ENCODE measurements at places on chromosomes 4 and X.

- DNase-seq = no peak
Observed at GRCh38 chr4:76752861-76753501, 145.0 kb downstream of the SOWAHB start.

DNA sequence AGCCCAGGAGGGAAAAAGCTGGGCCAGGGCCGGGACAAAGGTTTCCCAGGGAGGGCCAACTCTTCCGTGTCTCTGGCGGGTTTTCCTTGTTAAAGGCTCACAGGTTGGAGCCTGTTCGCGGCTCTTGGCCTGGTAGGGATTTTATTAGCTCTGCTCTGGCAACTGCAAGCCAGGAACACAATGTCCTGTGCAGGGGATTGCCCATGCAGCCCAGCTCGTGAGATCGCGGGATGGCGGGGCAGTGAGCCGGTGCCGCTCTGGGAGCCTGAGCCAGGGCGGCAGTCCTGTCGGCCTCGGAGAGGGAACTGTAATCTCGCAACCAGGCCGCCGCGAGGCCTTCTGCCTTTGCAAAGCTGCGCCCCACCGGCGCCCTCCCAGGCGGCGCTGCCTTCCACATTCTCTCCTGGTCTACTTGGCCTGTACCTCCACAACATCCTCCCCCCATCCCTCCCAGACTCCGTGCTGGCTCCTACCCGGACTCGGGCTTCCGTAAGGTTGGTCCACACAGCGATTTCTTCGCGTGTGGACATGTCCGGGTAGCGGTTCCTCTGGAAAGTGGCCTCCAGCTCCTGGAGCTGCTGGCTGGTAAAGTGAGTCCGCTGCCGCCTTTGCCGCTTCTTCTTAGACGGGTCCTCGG lies 2.1 kb downstream of the PITX2 start:
- DNase-seq = no peak

DNA sequence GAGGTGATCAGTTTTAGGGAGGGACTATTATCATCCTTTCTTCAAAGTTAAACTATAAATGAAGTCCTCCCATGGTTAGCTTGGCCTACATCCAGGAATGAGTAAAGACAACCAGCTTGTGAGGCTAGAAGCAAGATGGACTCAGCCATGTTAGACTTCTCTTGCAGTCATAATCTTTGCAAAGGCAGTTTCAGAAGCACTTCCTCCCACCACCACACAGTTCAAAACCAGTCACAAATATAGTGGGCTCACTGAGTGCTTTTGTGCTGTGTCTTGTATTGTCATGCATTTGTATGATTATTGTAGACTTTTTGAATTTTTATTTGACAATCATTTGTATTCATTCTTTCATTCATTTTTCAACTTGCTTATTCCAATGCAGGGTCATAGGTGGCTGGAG lies 204.5 kb downstream of the ZNF674 start:
- no peak for DNase-seq

GRCh38 chr4:37839426-37839825 lies 12.9 kb downstream of the PGM2 start:
- no peak for DNase-seq

GRCh38 chr4:8164194-8164565 lies 5.6 kb upstream of the ABLIM2 start:
- no peak for DNase-seq

GRCh38 chr4:16253127-16253960 lies 27.1 kb upstream of the TAPT1 start:
- DNase-seq = no peak

DNA sequence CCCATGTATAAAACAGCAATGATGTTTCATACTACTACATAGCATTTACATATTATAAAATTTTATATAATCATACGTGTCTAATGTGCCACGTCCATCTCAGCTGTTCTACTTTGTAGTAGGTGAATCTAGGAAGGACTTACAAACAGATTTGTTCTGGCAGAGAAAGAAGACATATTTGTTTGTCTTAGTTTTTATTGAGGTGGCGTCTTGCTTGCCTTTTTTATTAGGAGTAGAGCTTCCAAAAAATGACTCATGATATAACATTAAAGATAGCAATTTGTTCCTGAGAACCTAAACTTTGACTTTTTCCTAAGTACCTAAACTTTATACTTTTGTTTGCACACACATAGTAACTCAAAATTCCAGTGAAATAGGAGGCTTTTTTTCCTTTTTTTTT lies 64.6 kb downstream of the CLDN22 start:
- no peak for DNase-seq

- no peak for DNase-seq
Observed at GRCh38 chr4:139330283-139330682, 28.0 kb upstream of the NDUFC1 start.

GRCh38 chr4:108383157-108383556 lies 214.4 kb upstream of the LEF1 start:
- DNase-seq = no peak

GRCh38 chr4:114811564-114812301 lies 213.1 kb downstream of the UGT8 start:
- DNase-seq = no peak

GRCh38 chr4:171524903-171525302 lies 288.3 kb upstream of the GALNTL6 start:
- no peak for DNase-seq

DNA sequence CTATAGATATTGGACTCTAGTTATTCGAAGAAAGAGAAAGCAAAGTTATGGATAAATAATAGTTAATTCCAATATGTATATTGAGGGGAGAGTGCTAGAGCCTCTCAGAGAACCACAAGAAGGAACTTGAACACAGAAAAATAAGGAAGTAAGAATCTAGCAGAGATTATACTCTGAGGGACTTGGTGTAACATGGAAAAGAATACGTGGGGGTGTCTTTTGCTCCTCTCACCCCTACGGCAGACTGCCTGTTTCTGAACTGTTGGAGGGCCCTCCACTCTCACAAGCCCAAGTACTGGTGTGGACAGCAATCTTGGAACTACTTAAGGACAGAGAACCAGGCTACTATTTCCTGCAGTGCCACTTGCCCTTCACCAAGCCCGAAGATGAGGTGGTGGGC lies 1174.4 kb upstream of the PCDH10 start:
- no peak for DNase-seq

DNA sequence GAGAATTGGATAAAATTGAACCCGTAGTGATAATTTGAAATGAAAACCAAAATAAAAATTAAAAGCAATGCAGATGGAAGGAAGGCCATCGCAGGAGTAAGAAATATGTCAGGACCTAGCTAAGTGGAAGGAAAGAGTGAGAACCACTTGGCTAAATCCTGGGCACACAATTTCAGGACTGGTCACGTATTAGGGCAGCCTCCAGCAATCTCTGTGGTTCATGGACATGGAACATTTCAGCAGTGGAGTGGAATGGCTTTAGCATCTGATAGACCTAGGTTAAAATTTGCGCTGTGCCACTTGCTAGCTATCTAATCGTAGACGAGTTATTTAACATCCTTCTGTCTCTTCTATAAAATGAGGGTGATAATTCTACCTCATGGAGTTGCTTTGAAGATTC lies 71.1 kb downstream of the DCK start:
- DNase-seq = no peak

GRCh38 chr4:128670513-128670912 lies 139.0 kb upstream of the JADE1 start:
- DNase-seq = no peak

DNA sequence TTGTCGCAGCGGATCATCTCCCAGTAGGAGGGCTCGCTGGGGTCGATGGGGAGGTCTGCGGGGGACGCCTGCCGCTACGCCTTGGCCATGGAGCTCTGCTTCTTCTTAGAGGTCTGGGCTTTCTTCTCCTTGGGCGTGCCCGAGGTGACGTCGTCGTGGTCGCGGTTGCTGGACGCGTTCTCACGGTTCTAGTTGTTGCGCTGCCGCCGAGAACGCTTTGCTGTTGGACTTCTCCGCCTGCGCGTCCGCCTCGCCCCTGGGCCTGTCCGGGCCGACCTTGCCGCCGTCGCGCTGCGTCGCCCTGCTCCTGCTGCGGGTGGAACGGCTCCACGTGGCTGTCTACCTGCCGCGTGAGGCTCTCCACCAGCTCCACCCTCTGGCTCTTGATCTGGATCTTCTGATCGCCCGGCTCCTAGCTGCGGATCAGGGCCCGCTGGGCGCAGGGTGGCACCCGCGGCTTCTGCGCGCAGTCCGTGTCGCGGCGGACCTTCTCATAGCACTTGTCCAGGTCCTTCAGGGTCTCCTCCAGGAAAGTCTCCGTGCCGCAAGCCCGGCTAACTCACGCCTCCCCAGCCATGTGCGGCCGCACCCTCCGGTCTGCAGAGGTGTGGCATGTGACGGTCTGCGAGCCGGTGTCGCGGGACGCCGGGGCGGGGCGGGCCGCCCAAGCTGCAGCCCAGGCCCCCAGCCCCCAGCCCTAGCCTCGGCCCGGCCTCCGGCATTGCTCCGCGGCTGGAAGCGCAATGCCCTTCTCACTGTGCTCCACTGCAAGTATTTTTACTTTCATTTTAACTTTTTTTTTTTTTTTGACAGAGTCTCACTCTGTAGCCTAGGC lies 40.5 kb upstream of the OGT start:
- peak; percentile 39 for DNase-seq

GRCh38 chr4:173489514-173489913 lies 40.5 kb downstream of the HAND2 start:
- DNase-seq = no peak

DNA sequence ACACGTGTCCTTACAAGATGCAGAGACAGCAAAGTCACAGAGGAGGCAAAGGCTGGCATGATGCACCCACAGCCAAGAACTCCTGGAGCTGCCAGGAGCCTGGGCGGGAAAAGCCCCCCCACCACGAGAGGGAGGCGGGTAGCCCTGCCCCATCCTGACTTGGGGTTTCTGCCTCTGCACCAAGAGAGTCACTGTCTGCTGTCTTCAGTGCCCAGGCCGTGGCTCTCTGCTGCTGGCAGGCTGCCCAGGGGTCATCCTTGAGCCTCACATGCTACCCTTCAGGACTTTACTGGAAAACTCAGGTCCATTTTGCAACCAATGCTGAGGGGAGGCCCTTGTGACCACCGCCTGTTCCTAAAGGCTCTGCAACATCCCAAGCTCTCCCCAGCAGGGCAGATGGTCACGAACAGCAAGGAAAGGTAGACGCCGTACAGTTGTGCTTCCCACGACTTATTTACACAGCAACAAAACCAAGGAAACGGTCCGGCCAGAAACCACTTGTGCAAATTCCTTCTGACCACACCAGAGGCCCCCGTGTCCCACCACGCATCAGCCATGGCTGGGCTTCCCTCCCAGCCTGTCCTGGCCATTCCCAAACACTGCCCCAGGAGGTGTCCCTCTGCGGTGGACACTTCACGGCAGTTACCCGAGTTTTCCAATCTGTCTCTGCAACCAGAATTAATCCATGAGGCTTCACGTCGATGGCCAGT lies 56.9 kb downstream of the ACOX3 start:
- no peak for DNase-seq

DNA sequence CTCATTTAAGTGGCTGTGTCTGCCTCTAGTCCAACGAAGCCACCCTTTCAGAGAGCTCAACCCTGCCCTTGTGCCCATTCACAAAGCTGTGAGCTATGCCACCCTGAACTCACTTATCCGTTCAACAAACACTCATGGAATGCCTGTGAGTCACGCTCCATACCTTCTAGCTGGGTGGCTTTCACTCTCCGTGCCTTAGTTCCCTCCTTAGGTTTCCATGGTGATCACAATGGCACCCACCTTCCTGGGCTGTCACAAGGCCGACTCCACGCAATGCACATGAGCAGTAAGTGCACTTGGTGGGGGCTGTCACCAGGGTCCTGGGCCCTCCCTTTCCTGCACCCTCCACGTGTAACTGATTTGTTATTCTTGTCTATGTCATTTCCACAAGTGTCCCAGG lies 37.2 kb upstream of the PPP2R2C start:
- no peak for DNase-seq

- no peak for DNase-seq
Observed at GRCh38 chr4:31580843-31581242, 860.7 kb downstream of the PCDH7 start.

DNA sequence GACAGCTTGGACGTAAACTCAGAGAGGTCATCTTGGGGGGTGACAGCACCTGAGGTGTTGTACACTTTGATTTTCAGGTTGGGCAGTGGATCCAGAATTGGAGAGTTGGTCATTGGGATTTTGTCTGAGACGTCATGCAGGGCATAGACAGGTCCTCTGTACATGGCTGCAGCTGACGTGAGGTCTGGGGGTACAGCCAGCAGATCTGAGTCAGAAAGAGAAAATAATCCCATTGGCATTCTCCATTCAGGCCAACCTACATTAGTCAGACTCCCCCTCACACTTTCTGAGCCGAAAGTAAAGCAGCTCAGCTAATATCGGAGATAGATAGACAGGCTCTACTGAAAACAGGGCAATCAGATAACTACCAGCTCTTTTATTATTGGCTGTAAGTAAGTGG lies 329.7 kb downstream of the UNC5C start:
- DNase-seq = no peak

- DNase-seq = no peak
Observed at GRCh38 chr4:108596344-108596743, 24.0 kb upstream of the RPL34 start.

GRCh38 chr4:184399512-184399908 lies 74.8 kb downstream of the IRF2 start:
- DNase-seq = no peak

DNA sequence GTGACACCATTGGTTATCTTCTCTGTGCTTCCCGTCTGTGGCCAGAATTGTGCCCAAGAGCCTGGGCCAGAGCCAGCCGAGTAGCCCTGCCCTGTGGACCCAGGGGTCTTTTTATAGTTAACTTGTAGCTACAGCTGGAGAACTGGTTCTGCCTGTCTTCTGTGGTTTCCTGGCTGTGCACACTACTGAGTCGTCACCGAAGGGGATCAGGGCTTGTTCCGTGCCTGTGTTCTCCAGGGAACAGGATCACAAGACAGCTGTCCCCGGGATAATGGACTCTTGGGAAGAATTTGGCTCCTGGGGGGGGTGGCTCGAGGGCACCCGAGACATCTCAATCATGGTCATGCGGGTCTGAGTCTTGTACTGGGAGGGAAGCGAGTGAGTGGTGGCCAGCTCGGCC lies 22.1 kb upstream of the OPN1LW start:
- no peak for DNase-seq

DNA sequence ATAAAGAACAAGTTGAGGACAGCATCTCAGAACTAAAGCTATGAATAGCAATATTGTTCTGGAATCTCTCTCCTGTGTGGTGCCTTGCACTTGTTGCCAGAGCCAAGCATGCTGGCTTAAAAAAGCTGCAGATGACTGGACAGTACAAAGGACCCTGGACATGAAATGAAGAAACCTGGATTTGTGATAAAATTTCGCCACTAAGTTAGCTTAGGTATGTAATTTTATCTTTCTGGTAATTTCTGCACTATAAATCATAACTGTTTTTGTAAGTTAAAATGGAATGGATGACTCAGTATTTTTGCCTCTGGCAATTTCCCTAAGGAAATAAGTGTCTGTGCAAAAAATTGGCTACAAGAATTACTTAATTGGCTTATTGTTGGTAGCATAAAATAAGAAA lies 317.2 kb downstream of the CAMK2D start:
- no peak for DNase-seq

GRCh38 chrX:5080791-5081190 lies 1147.9 kb downstream of the NLGN4X start:
- no peak for DNase-seq

DNA sequence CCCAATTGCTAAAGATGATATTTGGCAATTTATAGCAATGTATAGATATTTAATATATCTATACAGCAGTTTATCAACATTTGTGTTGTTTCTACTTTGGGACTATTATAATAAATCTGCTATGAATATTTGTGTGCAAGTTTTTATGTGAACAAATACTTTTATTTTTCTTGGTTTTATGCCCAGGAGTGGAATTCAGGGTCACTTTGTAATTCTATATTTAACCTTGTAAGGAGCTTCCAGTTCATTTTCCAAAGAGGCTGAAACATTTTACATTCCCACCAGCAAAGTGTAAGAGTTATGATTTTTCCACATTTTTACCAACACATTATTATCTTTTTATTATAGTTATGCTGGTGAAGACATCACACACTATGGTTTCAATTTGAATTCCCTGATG lies 801.3 kb downstream of the PCDH18 start:
- no peak for DNase-seq

All from CD4-positive, alpha-beta T cell (primary cell).